ENCODE measurements at places on chromosomes 5 and 9.

DNA sequence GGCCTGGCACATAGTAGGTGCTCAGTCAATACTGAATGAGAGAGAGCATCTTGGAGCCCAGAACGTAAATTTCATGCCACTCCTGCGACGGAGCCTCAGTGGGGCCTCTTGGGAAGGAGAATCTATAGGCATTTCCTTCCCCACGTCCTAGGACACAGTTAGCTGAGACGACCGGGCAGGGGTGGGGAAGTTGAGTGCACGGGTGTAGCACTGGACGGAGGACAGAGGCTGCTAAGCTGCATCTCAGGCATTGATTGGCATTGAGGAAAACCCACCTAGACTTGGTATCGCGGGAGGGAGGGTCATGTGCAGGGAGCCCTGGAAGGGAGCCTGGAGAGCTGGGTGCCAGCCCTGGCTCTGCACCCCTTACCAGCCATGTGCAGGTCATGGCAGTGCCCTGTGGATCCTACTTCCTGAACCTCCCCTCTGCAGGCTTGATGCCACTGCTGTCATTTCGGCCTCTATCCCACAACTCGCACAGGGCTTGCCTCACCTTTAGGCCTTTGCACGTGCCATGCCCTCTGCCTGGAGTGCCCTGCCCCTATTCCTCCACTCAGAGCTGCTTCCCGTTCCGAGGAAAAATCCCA lies 25.6 kb downstream of the NEK6 start:
- no peak for DNase-seq

DNA sequence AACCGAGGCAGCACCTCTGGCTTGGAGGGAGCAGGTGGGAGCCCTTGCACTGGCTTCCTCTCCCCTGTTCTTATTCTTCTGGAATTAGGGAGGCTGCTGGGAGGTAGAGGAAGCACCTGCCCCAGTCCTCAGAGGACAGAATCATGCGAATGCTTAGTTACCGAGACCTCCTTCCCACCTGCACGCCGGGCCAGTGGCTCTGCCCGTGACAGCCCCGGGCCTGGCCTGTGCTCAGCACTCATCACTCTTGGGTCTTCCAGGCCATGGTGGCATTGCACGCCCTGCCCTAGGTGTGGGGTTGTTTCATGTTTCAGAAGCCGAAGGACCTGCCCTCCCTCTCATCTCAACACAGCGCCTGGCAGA lies 45.3 kb upstream of the NKD2 start:
- DNase-seq, result no peak

- no peak for DNase-seq
Measured at GRCh38 chr5:30197662-30198061, 995.8 kb upstream of the CDH6 start.

GRCh38 chr9:121698627-121699570 lies 47.5 kb downstream of the DAB2IP start:
- DNase-seq, result no peak

GRCh38 chr5:17167171-17167891 lies 50.1 kb upstream of the BASP1 start:
- no peak for DNase-seq

DNA sequence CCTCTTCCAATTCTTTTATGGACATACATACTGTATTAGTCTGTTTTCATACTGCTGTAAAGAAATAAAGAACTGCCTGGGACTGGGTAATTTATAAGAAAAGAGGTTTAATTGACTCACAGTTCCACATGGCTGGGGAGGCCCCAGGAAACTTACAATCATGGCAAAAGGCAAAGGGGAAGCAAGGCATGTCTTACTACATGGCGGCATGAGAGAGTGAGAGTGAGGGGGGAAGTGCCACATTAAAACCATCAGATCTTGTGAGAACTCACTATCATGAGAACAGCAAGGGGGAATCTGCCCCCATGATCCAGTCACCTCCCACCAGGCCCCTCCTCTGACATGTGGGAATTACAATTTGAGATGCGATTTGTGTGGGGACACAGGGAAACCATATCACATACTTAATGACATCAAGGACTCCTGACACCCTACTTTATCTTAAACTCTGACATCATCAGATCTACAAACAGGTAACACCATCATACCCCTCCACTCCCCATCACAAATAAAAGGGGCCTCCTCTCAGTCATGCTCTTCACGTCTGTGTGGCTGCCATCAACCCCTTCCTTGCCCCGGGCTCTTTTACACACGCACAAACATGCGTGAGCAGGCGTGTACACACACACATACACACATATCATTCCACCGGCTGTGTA lies 9.7 kb downstream of the ANKRD33B start:
- DNase-seq, result no peak

- DNase-seq, result no peak
Measured at GRCh38 chr5:154244476-154244875, 53.9 kb downstream of the GALNT10 start.

- no peak for DNase-seq
Measured at GRCh38 chr5:104053353-104053649, 490.7 kb upstream of the NUDT12 start.

DNA sequence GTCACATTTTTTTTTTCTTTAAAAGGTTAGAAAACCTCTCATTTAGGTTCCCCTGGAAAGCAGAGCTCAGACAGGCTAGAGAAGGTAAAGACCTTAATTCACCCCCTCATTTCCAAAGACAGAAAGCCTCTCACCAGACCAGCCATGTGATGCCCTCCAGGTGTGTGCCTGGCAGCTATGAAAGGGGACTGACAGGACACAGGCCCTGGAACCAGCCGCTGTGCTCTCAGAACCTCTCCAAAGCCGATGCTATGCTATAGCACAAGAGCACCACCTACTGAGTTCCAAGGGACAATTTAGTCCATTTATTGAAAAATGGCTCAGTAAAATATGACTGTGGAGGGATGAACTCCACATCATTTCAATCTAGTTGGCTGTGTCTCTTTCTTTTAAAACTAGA lies 48.8 kb downstream of the FANCC start:
- DNase-seq, result no peak

GRCh38 chr5:107676702-107677101 lies 6.0 kb upstream of the EFNA5 start:
- no peak for DNase-seq

DNA sequence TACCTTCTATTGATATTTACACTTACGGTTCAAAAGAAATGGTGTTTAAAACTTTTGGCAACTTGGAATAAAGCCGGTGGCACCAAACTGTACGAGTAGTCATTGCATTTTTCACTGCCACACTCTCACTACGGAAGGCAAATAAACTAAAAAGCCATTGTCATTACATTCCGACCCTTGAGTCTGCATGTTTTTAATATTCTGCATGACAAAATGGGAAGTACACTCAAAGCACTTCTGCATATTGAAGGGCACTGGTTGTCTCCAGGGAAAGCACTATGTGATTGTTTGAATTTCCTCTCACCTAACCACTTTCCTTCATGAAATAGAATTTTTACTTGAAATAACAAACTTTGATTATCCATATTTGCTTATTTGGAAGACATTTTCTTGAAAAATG lies 426.3 kb downstream of the CETN3 start:
- no peak for DNase-seq

DNA sequence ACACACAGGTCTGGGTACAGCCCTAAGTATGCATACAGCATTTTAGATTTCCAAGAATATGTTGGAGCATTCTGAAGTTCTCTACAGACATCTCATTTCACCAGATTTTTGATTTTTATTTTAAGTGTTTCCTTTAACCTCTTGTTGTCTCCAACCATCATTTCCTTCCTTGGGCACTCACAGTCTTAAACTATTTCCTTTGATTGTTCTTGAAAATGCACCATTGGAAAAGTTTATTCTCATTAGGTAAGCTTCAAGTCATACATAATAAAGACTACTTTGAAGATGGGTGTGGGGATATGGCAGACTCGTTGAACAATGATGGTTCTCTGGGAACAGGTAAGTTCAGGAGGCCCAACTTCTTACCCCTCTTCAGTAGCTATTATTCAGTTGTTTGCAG lies 1174.6 kb downstream of the CDH12 start:
- no peak for DNase-seq

DNA sequence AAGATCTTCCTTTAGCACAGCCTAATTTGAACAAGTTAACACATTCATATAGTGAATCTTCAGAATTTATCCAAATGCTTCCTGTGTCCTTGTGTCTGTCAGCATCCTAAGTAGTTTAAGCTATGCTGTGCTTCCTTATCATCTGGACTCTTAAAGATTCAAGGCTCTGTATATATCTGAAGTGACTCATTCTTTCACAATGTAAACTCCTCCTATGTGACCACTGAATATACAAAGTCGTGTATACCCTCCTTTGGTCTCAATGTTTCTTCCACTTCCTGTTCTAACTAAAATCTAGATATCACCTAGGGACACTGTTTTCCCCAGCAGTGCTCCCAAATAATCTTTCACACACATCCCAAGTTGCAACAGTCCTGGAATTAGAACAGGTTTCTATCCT lies 935.7 kb upstream of the NUDT12 start:
- no peak for DNase-seq

- DNase-seq, result no peak
Measured at GRCh38 chr5:154758493-154758892, 3.3 kb downstream of the LARP1 start.

- DNase-seq, result peak; percentile 50
Measured at GRCh38 chr5:157431544-157432200, 28.3 kb upstream of the NIPAL4 start.

GRCh38 chr5:132000677-132001453 lies 10.6 kb downstream of the ACSL6 start:
- DNase-seq, result peak; percentile 64

GRCh38 chr9:132761602-132762001 lies 91.3 kb downstream of the GTF3C4 start:
- DNase-seq, result no peak

DNA sequence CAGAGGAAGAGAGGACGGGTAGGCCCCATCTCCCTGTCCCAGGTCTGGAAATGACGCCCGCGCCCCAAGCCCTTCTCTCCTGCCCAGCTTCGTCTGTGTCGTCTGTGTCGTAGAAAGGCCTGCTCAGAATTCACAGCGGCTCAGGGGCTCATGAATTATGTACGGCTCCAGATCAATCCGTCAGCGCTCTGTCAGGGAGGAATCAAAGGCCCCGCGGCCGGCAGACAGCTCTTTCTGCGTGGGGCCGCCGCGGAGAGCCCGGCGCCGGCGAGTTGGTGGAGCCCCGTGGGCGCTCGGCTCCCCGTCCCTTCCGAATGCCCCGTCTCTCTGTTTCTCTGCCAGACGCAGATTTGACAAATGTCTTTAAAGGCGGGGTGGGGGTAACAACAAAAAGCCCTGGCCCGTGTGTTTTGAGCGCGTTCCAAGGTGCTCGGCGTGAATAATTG lies 83.8 kb upstream of the RAPGEF1 start:
- DNase-seq, result no peak

DNA sequence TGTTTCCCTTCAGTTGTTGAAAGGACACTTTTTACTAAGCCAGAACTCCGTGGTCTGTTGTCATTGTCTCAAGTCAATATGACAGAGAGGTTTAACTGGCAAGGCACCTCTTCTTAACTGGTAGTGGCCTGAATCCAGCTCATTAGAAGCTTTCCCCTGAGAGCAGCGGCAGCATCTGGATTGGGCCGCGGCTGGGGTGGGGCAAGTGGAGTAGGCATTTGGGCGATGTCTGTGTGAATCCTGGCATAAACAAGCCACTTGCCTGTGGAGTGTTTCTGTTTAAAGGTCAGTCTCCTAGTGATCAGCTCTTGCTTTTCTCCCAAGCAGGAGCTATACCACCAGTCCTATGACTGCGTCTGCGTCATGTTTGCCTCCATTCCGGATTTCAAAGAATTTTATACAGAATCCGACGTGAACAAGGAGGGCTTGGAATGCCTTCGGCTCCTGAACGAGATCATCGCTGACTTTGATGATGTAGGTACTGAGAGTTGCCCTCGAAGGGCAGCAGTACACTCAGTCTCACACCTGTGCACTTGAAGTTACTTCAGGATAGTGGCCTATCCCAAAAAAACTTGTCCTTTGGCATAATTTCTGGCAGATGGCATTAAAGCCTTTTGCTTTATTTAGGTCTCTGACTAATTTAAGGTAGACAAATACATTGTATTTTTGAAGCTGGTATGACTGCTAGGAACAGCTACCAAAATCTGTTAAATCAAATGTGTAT lies 48.9 kb downstream of the CFAP90 start:
- DNase-seq, result no peak

DNA sequence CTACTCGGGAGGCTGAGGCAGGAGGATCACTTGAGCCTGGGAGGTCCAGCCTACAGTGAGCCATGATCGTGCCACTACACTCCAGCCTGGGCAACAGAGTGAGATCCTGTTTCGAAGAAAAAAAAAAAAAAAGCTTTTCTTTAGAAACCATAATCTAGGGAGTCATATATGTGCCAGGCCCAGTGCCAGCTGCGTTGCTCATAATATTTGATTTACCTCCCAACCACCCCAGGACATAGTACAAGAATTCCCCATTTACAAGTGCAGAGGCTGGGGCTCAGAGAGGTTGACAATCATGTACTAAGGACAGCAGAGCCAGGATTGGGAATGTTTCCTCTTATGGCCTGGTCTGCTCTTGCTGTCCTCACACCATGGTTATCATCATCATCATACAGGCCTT lies 25.1 kb upstream of the TRIM14 start:
- no peak for DNase-seq

DNA sequence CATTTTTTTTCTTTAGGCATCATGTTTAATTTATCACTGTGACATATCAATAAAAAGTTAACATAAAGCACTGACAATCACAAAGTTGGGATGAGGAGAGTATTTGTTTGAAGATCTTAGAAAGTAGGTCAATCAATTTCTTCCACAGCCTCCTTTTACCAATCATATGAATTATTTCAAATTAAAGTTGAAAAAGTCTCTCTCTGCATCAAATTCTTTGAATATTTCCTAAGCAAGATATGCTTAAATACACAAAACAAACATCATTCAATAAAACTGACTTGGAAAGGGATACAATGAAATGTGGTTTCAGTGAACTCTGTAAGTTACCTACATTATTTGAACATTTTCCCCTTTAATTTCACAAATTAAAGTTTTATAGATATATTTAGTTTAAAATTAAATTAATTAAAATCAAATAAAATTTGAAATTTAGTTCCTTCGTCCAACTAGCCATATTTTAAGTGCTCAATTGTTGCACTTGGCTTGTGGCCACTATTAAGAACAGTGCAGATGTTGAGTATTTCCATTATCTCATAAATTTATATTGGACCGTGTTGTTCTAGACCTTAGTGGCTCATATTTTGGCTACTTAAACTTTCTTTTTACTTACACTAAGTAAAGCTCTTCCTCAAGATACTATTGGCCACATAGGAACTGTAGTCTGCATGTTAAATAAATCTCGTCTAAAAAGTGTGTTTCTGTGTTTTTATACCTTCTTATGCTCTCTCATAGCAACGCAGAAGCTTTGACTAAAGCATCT lies 949.7 kb upstream of the NUDT12 start:
- no peak for DNase-seq

- peak; percentile 45 for DNase-seq
Measured at GRCh38 chr5:139844472-139845145, 49.0 kb downstream of the PSD2 start.

DNA sequence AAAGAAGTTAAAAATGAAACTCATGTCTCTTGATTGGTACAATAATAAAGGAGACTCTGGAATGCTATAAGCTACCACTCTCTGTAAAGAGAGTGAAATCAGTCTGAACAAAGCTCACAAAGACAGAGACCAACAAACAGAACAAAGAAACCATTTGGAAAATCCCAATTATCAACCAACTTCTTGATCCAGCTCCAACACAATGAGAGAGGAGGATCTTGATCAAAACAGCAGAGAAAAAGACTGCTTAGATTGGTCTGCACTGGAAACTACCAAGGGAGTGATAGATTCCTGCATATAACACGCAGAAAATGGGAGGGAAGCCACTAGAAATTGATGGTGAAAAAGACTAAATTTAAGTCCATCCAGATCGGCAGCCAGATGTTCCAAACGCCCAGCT lies 23.1 kb upstream of the RNF38 start:
- DNase-seq, result no peak

Data from central memory CD4-positive, alpha-beta T cell (primary cell).